ENCODE measurements at places on chromosomes 7 and 10. TPM values are rescaled to one million over a fixed set of nuclear protein-coding genes. Genes with fewer than 3 reads are reported as not detected.

The HOXA2 gene
- 8.1 TPM for total RNA-seq

The NUTM2D gene
- total RNA-seq, result 8.8 TPM

The GNG11 gene
- total RNA-seq, result 39.1 TPM

The SAMD8 gene
- 91.7 TPM for total RNA-seq

The CASD1 gene
- total RNA-seq, result 31.0 TPM

The COL28A1 gene
- total RNA-seq, result 18.3 TPM

The DNAJC12 gene
- total RNA-seq, result 15.7 TPM

The SHTN1 gene
- total RNA-seq, result 33.0 TPM

The CNPY1 gene
- 0.79 TPM for total RNA-seq

DNA sequence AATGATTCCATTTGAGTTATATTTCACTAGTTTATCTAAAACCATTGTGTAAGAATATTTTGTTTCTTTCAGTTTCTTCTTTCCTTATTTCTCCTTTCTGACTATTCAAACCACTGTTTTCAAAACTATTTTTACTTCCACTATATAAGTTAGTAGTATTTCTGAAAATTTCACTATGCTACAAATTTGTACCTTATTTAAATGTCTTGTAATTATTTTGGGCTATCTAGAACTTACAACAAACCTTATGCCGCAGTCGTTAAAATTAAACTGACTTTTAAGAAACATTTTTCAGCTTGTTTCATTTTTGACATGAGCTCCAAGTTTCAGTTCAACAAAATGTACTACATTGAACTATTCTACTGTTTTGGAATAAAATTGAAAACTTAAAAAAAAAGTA is 1.8 kb downstream of the TFEC start:
- no peak for DNase-seq

- DNase-seq, result no peak
Observed at GRCh38 chr7:135317676-135318325, 84.2 kb downstream of the STRA8 start.

- no peak for DNase-seq
Observed at GRCh38 chr7:113831556-113831955, 87.3 kb downstream of the PPP1R3A start.

GRCh38 chr7:69246758-69247157 is 351.5 kb upstream of the AUTS2 start:
- DNase-seq, result no peak

DNA sequence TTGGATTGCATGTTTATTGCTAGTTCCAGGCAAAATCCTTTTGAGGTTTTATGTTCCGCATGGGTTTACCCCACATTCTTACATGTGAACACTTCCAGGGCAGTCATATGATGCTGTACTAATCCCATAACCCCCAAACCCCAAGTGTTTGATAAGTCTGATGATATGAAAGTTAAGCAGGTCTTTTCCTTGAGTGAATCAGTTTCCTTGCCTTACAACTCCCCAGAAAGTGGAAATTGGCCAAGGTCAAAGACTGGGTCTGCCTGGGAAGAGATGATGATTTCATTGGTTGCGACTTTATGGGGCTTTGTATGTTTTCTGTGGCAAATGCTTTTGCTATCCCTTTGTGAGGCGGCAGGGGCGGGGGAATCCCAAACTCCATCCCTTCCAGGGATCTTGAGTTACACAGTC is 24.7 kb downstream of the AFAP1L2 start:
- DNase-seq, result no peak

DNA sequence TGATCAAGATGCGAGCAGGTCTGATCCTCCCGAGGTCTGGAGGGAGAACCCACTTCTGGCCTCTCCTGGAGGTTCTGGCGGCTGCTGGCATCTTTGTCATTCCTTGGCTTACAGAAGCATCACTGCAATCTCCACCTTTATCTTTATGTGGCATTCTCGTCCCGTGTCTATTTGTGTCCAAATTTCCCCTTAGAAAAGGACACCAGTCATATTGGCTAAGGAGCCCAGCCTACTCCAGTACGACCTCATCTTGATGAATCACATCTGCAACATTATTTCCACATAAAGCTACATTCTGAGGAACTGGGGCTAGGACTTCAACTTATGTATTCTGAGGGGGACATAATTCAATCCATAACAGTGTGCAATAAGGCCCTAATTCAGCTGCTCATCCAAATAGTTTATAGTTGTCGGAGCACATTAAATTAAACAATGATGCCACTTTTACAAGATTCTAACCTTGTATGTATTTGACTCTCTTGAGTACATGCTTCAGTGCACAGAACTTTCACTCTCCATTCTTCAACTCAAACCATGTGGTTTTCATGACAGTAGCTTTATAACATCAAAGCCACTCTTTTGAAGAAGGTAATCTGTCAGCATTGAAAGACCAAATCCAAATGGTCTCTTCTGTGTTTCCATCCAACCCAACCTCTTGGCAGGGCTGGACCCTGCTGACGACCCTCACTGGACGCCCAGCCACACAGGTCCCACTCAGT is 86.2 kb upstream of the DDC start:
- DNase-seq, result no peak

- DNase-seq, result no peak
Observed at GRCh38 chr7:33592718-33593117, 312.6 kb upstream of the BMPER start.

DNA sequence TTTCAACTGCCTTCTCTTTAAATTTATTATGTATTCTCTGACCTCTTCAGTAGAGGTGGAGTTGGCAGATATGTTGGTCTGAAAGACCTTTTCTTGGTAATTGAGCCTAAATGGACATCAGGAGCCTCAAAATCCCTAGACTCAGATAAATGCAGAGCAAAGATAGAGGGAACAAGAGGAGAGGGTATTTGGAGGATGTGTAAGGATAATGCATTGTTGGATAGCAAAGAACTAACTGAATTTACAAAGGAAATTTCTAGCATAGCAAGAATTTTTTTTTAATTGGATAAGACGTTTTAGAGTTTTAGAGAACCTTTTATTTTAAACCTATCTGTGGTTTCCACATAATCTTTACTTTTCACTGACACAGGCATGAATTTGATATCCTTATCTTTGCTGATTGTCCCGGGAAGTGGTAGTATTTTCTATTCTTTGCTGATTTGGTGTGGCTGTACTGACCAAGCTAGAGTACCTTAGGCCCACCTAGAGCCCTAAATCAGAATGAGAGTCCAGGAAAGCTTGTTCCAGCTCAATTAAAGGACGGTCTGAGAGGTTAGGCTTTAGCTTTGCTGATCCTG is 91.3 kb downstream of the NRF1 start:
- DNase-seq, result no peak

GRCh38 chr7:44978511-44979366 is at the start of gene MYO1G:
TSS of gene MYO1G (minus strand) at chr7:44979015. CDS start at chr7:44978961, 54 bp downstream.
- DNase-seq, result no peak

GRCh38 chr10:133049639-133050038 is 38.1 kb upstream of the ADGRA1 start:
- no peak for DNase-seq

DNA sequence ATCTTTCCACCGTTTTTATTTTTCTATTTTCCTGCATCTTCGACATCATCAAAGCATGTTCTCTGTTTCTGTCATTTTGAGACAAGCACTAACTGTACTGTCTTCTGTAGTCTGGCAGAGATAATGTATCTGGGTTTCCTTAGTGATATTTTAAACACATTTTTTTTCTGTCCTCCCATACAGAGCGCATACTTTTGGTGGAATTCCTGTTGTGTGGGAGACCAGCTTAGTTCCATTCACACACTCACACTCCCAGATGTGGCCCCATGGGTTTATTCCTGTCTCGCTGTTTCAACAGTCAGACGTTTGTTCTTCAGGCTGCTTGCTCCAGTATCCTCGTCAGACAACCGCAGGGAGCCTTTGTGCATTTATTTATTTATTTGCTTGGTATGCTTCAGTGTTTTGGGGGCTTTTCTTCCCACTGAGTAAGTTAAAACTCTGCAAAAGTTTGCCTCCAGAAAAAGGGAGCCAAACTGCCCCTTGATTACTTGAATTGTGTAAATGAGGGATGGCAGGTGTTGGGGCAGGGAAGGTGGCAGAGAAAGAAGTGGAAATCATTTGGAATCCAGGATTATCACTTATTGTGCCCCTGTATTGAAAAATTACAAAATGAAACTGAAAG is 456.8 kb upstream of the KLF6 start:
- peak; percentile 40 for DNase-seq

GRCh38 chr7:127446842-127447241 is 54.3 kb upstream of the ZNF800 start:
- DNase-seq, result no peak

DNA sequence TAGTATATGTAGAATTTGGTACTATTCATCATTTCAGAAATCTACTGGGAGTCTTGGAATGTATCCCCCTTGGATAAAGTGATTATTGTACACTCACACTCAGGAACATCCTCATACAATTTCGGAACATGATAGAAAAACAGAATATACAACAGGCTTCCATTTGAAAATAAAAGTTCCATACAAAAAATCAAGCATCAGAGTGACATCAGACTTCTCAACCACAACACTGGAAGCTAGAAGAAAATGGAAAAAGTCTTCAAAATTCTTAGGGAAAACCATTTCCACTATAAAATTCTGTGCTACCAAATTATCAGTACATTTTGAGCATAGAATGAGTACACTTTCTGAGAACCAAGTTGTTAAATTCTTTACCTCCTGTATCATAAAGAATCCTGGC is 8.8 kb downstream of the LYZL1 start:
- no peak for DNase-seq

- DNase-seq, result no peak
Observed at GRCh38 chr7:134829380-134829986, 50.0 kb downstream of the CALD1 start.

- DNase-seq, result no peak
Observed at GRCh38 chr10:1100691-1101368, 44.6 kb downstream of the WDR37 start.

DNA sequence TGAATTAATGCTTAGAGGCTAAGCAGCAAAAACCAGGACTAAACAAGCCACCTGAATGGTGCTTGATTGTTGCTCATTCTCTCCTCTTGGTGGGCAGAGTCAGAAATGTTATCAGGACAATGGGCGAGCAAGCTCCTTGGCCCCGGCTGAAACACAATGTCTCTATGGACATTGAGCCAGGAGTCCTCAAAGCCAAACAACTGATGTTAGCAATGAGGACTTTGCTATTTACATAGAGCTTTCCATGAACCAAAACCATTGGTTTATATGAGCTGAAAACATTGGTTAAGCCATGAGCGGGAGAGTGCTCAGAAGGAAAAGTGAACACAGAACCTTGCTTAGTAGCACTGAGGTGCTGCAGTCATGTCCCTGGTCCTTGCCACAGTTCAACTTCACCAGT is 21.5 kb upstream of the NPVF start:
- DNase-seq, result no peak

DNA sequence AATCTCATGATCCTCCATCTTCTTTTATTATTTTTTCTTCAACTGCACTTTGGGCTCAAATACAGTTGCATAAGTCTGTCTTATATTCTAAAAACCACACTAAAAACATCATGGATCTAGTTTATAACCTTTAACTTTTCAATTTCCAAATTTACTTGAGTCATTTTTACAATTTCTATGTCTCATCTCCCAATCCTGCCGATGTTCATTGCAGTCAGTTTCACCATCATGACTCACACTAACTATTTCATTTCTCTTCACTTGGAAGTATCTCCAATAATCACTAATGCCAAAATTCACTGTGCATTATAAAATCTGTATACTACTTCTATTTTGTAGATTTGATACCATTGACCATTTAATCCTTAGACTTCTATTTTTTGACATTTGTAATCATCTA is 806.9 kb upstream of the SORCS1 start:
- DNase-seq, result no peak

DNA sequence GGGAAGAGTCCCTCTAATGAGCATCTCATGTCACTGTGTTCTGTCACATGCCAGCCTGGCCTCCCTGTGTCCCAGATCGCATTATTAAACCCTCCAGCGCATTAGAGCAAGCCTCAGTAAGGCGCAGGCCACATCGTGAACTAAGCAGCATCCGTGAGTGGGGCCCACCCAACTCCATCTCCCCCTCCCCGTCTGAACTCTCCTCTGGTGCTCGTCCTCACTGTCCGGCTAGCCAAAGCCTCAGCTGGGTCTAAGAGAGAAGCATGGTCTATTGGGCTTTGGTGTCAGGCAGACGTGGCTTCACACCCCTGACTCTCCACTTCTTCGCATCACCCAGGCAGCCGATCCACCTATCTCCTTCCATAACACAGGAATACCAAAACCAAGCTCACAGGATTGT is 164.7 kb upstream of the LANCL2 start:
- no peak for DNase-seq

DNA sequence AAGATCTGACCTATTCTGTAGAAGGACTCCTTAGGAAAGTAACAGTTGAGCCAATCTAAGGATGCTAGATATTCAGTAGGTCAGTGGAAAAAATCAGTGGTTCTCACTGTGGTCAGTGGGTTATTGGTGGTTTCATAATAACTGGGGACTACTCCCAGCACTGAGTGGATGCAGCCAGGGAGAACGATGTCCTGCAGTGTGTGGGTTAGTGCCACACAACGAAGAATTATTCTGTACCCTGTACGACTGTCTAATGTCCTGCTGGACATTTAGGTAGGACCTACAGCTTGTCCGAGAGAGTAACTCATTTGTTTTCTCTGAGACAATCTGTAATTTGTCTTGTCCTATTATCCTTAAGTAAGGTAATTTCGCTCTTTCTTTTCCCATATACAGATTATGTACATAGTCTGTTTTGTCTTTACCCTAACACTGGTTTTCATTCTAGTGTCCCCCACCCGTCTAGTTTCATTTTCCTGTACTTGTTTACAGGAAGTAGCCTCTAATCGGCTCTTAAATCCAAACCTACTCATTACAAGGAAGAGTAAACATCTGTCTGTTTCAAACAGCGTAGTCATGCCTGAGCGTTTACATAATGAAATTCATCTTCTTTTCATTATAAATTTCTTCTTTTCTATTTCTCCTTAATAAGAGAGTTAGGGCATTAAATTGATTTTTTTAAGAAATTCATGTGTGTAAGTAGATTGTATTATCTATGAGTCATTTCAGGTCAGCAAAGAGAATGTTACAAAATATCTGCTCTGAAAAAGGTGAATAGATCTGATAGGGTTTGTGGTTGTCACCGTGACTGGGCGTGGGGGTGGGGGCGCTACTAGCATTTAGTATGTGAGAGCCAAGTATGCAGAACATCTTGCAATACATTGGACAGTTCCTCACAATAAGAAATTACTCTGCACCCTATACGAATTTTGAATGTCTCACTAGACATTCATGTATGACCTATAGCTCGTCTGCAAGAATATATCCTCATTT is 8.3 kb upstream of the ZC3HAV1L start:
- DNase-seq, result no peak

Measured in spinal cord (tissue), 10 donors.